NCI-H187 treated with DMSO at 0.1 percent for 48 hours (cell line): ENCODE measurements at places on chromosomes 13 and 19.

- DNase-seq: no peak
Observed at GRCh38 chr19:14328406-14328805, 52.8 kb upstream of the ADGRE5 start.

DNA sequence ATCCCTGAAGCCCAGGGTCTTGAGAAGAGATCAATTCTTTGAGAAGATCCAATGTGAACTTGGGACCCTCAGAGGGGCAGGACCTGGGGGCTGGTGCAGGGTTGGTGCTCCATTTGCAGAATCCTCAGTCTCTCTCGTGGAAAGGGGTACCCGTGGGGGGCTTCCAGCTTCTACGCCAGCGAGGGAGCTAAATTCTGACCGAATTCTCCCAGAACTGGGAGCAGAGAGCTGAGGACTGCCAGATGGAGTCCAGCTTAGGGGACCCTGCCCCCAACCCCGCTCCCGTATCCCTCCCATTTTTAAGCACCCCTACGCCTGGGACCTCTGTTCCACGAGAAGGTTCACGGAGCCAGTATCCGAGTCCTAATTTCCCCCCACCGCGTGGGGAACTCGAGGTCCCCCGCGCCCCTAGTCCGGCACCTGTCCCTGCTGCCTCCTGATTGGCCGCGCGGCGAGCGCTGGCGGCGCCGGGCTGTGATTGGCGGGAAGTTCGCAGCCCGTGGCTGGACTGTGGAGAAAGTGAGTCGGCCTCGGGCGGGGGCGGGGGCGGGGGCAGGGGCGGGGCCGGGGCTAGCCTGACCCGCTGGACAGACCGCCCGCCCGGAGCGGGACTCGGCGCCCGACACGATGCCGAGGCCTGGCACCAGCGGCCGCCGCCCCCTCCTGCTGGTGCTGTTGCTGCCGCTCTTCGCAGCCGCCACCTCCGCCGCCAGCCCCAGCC, 4.4 kb upstream of the LTBP4 start:
- DNase-seq: no peak

DNA sequence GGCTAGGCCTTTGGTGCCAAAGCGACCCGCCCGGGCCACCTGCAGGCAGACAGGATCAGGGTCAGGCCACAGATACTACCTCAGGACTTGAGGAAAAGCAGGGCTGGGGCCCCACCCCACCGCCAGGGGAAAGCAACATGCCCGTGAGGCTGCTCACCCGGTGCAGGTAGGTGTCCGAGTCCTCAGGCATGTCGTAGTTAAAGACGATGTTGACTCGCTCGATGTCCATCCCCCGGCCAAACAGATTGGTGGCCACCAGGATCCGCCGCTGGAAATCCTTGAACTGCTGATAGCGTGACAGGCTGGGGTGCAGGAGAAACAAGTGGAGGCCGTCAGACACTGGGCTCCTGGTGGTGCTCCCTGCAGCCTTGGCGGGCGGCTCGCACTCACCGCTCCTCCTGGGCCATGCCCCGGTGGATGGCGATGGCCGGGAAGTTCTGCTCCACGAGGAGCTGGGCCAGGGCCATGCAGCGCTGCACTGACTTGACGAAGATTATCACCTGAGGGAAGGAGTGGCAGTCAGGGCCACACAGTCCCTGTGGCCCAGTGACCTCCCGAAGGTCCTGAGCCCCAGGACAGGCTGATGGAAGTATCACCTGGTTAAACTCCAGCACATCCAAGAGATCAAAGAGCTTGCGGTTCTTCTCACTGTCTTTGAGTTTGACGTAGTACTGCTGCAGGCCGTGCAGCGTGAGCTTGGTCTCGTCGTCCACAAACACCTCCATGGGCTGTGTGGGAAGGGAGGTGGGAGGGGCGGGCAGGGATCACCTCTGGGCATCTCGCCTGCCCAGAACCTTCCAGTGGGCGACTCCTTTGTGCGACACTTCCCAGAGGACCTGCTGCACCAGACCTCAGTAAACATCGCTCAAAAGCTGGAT, 9.8 kb downstream of the DDX39A start:
- DNase-seq: no peak

- DNase-seq: no peak
Observed at GRCh38 chr13:45337395-45337794, 3.6 kb downstream of the TPT1 start.

DNA sequence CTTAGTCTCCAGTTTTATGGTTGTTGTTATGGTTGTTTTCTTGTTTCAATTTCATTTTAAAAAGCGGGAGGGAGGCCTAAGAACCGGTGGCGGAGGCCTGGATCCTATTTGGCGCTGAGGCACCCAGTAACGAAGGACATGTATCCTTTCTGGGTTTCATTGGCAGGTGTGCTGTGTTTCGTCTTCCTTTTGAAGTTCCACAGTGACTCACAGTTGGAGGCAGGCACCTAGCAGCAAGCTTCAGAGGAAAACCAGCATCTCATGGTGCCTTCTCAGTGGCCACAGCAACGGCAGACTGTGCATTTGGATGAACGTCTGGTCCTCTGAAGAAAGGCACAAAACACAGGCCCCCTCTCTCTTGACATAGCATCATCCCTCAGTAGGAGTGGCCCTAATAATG, 697.2 kb downstream of the EFNB2 start:
- DNase-seq: no peak

DNA sequence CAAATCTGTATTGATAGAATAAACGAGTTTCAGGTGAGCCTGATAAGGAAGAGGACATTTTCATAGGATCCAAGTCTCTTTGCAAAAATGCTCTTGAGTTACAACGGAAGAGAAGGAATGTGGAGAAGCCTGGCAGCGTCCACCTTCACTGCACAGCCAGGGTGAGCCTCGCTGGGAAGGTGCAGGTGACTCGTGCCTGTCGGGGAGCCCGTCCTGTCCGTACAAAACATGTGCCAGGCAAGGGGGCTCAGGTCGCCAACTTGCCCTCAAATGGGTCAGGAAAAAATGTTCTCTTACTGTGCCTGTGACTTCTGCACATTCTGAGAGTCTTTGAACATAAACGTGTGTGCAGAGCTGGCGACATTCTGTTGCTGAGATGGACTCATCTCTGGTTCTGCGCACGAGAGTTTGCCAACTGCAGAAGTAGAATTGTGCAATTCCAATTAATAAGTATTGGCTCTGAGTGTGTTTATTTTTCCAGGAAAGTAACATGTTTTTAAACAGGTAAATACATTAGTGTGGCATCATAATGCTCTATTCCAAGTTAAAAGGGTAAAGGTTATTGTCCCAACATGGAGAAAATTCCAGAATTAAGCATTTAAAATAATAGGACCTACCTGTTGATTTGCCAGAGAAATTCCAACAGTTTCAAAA, 28.6 kb downstream of the NAXD start:
- DNase-seq: no peak

DNA sequence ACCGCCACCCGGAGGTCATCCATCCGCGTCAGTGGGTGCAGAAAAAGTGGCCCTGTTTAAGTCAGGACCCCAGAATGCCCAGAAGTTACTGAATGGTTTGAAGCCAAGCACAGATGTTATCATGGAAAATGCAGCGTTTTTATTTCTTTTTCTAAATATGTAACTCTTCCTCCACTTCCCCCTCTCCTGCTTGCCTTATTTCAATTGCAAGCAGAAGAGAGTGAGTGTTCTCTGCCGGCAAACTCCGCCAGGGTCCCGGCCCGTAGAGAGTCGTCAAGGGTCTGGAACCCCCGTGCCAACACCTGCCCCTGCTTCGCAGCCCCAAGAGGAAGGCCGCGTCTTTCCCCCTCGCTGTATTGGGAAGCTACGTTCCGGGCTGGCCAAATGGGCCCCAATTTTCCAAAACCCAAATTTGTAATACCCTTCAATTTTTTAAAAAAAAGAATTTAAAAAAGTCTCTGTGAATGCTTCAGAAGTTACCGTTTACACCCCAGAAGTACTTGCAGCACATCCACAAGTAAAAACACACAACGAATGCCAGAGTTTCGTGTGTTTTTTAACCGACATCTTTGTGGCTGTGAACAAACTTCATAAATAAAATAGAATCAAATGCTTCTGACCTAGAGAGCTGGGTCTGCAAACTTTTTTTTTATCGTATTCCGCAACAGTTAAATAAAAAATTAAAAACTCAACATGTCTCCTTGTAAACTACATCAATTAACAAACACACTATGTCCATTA, 712 bp upstream of the PDX1 start:
- no peak for DNase-seq

DNA sequence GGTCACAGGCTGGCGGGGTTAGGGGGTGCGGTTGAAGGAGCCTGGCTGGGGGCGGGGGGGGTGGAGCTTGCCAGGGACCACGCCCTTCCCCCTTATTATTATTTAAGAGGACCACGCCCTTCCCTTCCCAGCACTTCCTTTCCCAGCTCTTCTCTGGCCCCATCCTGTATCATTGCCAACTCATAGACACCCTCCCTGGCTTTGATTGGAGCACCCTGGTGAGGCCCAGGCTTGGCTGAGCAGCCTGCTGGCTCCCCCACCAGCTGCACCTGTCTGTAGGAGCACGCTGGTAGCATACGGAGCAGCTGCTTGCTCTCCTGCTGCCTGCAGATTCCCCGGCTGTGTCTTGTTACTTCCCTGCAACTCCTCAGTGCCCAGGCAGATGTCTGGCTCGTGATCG, 62.5 kb upstream of the PDX1 start:
- no peak for DNase-seq

DNA sequence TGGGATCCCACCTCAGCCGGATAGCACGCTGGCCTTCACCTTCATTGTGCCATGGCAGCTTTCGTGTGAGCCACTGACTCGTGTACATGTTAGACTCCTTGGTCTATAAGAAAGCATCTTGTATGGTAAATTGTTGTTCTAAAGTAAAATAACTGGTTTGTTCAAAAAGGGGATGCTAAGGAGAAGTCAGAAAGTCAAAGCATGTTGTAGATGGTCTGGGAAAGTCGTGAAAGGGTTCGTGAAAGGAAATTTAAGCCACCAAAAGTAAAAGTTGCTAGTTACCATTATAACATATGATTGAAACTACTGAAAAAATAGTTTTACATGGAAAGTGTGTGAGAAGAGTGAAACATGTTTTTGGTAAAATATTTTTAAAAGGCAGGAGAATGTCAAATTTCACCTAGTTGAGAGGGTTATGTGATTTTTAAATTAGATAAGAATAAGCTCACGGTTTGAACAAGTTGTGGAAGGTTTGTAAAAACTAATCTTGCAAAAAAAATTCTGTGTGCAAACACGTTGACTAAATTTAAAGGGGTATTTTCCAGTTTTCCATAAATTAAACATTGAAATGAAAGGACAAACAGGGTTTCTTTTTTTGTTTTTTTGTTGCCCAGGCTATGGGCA, 23.4 kb downstream of the DPRX start:
- no peak for DNase-seq
